ENCODE measurements at places on chromosomes 13 and 19.

GRCh38 chr19:31531326-31531725, 182.1 kb upstream of the TSHZ3 start:
- no peak for DNase-seq

DNA sequence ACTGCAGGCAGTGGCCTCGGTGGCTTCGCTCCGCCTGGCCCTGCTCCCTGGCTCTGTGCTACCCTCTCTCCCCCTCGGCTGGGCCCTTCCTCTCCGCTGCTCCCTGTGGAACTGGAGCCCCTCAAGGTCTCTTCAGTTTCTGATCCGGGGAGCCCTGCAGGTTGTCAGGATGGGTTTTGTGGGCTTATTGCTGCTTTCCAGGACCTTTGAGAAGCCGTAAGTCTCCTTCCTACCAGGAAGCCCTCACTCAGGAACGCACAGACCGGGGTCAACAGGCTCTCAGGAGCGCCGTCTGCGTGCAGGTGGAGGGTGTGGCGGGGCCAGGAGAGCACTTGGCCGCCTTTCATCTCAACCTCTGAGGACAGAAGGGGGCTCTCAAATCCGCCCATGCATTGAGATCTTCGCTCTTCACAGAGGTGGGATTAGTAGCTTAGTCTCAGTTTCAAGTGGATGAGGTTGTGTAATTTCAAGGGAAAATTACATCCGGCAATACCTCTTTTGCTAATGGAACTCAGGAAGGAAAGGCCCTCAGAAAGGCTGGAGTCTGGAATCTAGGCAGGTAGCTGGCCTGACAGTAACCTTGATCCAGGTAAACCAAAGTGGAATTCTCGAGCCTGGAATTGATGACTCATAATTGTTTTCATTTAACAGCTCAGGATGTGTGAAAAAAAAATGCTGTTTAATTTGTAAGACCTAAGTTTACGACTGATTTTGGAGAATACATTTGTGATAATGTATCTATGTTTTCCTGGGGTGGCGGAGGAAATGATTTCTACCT, 102.0 kb downstream of the ATP11A start:
- no peak for DNase-seq

DNA sequence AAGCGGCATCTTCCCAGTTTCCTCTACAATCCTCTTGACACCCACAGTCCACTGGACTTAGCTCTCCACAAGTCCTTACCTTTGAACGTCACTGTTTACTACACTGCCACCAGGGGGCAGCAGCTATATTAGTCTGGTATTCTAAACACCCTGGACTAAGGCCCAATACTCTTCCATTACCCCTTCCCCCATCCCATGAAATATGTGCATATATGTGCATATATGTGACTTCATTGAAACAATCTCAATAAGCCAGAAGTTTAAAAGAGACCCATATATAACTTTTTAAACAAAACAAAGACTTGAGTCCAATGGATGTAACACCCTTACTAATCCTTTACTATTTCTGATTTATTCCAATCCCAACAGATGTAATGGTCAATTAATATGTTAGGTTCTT, 15.5 kb downstream of the GGACT start:
- DNase-seq, result peak; percentile 17

- DNase-seq, result no peak
These were observed 9.4 kb upstream of the GRAMD1A start for GRCh38 chr19:34990578-34991192.

DNA sequence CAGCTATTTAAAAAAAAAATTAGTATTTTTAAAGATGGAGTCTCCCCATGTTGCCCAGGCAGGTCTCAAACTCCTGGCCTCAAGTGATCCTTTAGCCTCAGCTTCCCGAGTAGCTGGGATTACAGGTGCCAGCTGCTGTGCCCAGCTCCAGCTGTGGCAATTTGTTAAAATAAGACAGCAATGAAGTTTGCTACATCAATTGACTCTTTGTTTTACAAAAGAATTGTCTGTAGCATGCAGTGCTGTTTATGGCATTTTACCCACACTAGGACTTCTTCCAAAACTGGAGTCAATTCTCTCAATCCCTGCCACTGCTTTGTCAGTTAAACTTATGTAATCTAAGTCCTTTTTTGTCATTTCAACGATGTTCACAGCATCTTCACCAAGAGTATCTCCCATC, 49.3 kb downstream of the NDFIP2 start:
- DNase-seq, result no peak

- DNase-seq, result no peak
These were observed 9.5 kb downstream of the STK11 start for GRCh38 chr19:1214862-1215731.

DNA sequence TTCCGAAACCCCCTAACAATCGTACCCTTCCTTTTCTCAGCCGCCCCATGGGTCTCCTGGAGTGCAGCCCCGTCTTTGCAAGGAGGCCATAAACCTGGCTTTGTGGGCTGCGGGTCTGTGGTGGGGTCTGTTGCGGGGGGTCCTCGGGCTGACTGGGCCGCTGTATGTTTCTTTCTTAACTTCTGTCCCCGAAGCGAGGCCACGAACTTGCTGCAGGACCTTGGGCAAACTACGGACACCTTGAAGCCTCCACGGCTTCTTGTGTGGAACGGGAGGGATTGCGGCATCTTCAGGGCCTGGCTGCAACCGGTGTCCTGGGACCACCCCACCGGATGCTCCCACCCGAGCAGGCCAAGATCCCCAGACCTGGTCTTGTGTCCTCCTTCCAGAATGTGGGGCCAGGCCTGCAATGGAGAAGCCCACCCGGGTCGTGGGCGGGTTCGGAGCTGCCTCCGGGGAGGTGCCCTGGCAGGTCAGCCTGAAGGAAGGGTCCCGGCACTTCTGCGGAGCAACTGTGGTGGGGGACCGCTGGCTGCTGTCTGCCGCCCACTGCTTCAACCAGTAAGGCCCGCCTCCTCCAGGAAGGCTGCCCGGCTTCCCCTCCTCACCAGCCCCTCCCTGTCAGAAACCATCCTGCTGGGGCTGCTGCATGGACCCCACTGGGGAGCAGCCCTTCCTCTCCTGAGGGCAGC, 12.0 kb downstream of the TIMM13 start:
- no peak for DNase-seq
